Cortex of kidney (tissue), 1 donor: ENCODE measurements at places on chromosomes 1 and 21.

GRCh38 chr1:173295995-173296394 is 88.9 kb upstream of the TNFSF4 start:
- DNase-seq, result no peak

- DNase-seq, result no peak
Observed at GRCh38 chr1:92476071-92476631, 10.6 kb downstream of the GFI1 start.

DNA sequence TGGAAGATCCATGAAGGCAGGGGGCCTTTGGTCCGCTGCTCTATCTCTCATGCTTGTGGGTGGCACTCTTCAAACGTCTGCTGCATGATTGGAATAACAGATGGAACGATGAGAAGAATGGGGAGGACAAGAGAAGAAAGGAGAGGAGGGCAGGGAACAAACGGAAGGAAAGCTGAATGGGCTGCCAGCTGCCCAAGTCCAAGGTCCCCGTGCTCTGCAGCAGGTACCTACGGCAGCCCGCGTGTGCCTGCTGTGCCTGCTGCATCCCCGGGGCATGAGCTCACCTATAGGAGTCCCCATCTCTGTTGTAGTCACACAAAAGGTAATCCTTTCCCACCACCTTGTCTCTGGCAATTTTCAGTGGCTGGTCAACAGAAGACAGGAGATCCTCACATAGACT is 73.1 kb downstream of the SLC66A1 start:
- DNase-seq, result no peak

DNA sequence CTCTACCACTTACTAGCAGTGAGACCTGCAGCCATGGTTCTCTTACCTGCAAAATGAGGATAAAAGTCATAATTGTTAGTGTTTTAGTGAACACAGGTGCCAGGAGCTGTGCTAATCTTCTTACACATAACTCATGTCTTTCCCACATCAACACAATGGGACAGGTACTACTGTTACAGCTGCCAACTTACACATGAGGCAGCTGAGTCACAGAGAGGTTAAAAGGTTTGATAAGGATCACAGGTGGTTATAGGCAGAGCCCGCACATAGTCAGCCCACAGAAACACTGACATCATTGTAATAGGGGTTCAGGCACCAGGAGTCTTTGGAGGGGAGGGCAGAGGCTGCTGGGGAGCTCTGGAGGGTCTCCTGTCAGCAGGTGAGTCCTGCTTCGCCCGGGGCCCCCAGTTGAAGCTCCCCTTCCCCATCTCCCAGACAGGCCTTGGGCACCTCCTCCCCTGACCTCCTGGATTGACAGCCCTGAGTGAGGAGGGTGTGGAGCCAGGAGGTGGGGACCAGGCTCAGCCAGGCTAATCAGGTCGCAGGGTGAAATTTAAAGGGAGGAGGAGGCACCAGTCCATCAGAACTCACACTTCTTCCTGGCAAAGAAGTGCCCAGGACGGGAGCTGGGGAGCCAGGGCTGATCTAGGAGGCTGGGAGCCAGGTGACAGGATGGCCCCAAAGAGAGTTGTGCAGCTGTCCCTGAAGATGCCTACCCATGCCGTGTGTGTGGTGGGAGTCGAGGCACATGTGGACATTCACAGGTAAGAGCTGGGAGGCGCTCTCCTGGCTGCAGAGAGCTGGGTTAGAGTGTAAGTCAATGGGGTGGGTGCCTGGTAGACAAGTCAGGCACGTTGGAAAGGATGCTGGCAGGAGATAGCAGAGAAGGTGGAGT is at the start of gene PADI1:
Gene PADI1, plus strand, starts transcription at position 583 of the 895 bp plus-strand sequence. Its CDS starts 90 bp downstream, at position 673.
- DNase-seq, result no peak

- no peak for DNase-seq
Observed at GRCh38 chr21:9837946-9838737, 683.2 kb upstream of the TPTE start.
